ENCODE measurements at places on chromosomes 12 and 14.

DNA sequence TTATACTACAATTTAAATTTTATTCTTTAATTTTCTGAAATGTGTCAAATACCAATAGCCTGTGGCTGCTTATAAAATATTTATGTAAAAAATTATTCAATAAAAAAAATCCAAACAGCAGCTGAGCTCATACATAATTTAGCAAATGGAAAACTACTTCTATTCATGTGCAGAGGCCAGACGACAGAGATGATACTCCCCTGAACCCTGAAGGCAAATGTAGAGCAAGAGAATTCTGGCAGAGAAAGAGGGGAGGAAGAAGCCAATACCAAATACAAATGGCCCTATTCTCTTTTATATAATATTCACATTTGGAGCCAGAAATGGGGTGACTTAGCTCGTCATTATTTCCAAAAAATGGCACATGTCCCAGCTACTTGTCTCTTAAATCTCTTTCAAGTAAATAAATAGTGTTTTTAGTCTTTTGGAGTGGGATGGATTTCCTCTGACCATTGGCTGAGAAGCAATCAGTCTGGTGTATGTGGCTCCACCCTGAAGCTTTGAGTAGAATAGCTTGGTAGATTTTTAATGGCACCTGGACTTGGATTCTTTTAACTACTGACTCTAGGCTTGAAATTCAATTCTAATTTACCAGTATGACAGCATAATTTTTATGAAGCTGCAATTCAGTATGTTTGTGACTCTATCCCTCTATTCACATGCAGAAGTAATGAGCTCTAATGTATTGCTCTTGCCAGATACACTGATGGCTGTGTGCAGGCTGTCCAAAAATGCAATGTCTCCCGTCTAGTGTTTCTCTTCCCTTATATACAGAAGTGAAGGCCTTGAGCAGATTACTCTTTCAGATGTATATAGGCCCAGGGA is 113.4 kb upstream of the SCAF11 start:
- no peak for DNase-seq

DNA sequence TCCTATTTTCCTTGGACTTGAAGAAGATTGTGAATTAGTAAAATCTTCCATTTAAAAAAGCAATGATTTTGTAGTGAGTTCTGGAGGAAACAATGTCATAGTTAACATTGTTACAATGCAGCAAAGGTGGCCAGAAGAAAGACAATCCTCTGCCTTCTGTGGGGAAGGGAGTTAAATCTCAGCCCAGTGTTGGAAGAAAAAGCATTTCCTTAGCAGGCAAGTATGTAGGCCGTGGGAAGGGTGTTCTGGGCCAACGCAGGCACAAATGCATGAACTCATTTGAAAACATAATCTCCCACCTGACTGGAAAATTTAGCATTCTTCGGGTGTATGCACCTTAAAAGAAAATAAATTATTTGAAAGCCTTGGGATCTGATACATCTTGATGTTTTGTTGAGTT is 258.6 kb downstream of the ADAMTS20 start:
- DNase-seq, result no peak

DNA sequence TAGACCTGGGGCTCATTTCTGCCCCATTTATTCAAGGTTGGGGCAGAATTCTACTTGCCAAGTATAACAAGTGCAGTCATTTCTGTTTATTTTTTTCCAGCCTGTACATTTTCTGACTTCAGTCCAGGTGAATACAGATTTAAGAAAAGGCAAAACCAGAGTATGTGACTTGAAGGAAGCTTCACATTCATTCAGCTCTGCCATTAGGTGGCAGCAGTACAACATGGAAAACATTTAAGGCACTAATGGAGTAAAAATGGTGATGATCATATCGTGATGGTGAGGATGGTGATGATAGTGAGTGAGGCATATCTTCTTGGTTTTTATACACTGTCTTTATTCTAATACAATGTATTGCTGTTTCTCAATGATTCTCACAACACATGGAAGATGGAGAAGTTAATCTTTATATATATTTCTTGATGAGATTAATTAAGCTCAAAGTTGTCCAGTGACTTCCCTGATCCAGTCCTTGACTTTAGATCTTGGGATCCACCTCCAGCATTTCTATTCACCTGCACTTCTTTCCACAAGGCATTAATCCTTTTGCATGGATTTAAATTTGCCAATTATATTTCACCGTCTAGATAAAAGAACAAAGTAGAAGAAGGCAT is 176.7 kb upstream of the SEL1L start:
- no peak for DNase-seq

DNA sequence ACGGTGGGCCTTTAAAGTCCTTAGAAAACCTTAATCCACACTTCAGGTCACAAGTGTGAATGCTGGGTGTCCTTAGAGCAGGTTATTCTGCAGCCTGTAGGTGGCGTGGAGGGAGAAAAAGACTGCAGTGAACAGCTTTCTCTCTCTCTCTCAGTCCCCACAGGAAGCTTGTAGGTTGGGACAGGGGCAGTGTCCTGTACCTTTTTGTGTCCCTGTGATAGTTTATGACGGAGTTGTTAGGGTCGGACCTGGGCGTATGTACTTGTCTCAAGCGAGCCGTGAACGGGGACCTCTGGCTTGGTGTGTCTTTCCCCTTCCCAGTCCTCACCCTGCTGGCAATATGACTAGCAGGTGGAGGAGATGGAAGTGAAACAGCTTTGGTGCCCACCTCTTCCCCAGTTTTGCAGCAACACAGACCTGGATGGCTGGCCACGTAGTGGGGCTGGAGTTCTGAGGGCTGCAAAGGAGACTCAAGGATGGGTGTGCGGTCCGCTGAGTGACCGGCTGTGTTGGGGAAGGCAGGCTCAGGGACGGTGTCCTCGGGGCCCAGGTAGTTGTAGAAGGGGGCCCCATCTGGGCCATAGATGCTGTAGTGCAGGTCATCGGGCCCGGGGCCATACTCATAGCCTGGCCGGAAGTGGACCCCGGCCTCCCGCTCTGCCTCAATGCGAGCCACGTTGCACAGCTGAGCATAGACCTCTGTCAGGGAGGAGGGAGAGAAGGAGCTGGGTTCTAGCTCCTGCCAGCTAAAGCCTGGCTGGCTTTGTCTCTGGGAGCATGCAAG is 8.9 kb downstream of the ISCA2 start:
- DNase-seq, result no peak

- DNase-seq, result peak; percentile 62
Observed at GRCh38 chr14:32710731-32711680, 227.7 kb upstream of the NPAS3 start.

DNA sequence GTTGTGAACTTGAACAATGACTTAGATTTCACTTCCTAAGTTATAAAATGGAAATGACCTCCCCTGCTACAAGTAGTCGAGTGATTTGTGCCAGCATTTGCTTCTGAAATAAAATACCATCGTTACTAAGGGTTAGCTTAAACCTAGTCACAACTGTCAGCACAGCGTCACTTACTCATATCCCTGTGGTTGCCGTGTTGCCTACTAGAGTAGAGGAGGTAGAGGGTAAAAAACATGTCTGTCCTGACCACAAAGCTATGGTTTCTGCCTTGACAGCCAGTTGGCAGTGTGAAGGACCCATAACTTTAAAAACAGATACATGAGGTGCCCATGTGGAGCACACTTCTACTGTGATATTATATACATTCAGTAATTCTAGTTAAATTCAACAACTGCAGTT is 234.2 kb upstream of the RGS6 start:
- no peak for DNase-seq

GRCh38 chr14:59081720-59082119 is 106.7 kb upstream of the DAAM1 start:
- DNase-seq, result no peak

DNA sequence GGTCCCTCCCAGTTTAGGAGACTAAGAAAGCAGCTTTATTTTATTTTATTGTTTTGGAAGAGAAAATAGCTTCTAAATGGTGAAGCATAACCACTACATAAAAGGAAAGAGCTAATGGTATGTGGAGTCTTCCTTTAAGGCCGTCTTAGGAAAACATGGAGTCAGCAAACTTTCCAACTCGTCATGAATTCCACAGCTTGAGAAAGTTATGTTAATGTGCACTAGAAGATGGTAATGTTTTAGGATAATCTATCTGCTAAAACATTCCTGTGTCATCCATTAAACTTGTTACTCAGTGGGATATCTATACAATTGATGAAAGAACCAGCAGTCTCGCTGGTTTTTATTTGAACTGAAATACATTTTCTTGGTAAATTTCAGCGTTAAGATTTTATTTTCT is 448.4 kb upstream of the SEL1L start:
- no peak for DNase-seq

DNA sequence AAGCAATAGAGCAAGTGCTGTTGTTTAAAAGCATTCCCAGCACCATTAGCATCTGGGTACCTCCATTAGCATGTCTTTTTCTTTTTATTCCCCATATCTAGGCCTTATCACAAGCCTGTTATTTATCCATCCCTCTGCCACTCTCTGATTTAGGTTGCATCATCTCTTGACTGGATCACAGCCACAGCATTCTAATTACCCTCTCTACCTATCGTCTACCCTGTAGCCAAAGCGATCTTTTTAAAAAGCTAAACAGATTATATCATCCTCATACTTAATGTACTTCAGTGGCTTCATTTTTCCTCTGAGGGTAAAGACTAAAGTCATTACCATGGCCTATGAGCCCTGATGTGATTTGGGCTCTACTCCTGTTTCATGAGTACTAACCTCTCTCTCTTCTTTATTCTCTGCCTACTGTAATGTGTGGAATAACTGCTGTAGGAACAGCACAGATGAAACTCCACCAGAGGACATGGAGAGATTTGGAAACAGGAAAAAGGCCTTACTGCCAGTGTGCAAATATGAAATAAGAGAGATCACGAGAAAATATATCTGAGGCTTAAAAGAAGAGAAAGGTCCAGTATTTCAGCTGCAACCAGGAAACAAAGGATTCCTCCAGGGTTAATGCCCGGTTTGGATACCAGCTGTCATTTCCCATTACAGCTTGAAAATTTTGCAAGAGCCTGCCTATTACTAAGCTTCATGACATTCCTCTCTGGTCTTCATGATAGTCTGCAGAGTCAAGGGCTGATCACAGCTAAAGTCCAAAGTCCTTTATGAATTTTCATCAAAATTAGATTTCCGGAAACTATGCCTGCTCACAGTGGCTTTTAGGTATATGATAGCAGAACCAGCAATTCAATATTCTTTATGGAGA is 422.5 kb upstream of the PDE3A start:
- no peak for DNase-seq

GRCh38 chr12:116495260-116495659 is 63.9 kb upstream of the MAP1LC3B2 start:
- no peak for DNase-seq

DNA sequence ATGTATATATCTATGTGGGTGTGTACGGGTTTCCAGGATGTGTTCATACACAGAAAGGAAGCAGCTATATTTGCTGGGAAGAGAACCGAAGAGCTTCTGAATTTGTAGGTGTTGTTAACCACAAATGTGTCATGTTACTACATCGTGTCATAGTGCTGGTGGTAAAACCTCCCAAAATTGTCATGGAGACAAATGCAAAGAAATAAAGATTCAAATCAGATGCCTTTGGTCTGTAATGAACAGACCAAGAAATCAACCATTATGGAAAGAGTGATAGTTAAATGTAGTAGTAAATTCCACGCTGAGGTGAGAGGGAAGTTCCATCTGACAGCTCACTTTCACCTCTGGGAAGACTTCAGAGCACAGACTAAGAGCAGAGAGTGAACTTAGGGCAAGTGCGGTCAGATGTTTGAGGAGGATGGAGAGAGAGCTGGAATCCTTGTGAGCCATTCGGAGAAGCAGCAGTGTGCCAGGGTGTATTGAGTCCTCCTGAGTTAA is 487.5 kb downstream of the TMEM121 start:
- DNase-seq, result no peak

GRCh38 chr14:102027951-102028350 is 58.9 kb downstream of the HSP90AA1 start:
- DNase-seq, result peak; percentile 12

DNA sequence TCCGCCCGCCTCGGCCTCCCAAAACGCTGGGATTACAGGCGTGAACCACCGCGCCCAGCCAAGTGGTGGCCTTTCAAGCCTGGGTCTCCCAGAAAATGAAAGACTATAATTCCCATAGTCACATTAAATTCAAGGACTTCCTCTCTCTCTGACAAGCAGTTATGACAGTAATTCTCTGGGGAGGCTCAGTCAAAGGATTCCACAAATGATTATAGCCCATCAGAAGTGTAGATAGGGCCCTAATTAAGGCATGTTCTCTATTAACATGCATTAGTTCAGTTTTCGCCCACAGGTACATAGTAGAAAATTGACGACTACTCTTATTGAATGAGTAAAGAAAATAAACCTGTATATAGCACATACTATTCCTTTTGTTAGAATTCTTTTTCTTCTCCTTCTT is 16.4 kb downstream of the PRMT8 start:
- DNase-seq, result no peak

GRCh38 chr12:66900616-66901015 is 221.7 kb upstream of the GRIP1 start:
- DNase-seq, result no peak

- DNase-seq, result no peak
Observed at GRCh38 chr12:111316671-111317070, 52.2 kb downstream of the PHETA1 start.

- DNase-seq, result peak; percentile 87
Observed at GRCh38 chr12:6361834-6362233, 13.5 kb downstream of the SCNN1A start.

- DNase-seq, result no peak
Observed at GRCh38 chr14:81709681-81710080, 176.0 kb upstream of the SEL1L start.

- DNase-seq, result no peak
Observed at GRCh38 chr14:33636716-33637115, 314.2 kb downstream of the EGLN3 start.

DNA sequence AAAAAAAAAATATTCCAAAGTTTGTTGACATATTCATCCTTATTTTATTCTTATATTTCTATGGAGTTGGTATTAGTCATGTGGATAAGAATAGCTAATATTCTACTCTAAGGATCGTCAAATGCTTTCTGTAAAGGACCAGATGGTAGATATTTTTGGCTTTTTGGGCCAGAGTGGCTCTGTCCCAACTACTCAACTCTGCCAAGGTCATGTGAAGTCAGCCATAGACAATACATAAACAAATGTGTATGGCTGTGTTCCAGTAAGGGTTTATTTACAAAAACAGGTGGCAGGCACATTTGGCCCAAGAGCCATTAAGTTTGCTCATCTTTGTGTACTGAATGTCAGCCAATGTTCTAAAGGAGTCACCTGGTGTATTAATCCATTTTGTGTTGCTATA is 131.8 kb downstream of the TBX5 start:
- no peak for DNase-seq

- DNase-seq, result no peak
Observed at GRCh38 chr12:120962532-120963020, 15.8 kb upstream of the HNF1A start.

- peak; percentile 92 for DNase-seq
Observed at GRCh38 chr12:57868851-57869268, 22.3 kb upstream of the CTDSP2 start.

- DNase-seq, result no peak
Observed at GRCh38 chr12:105504286-105504685, 173.8 kb downstream of the C12orf75 start.

DNA sequence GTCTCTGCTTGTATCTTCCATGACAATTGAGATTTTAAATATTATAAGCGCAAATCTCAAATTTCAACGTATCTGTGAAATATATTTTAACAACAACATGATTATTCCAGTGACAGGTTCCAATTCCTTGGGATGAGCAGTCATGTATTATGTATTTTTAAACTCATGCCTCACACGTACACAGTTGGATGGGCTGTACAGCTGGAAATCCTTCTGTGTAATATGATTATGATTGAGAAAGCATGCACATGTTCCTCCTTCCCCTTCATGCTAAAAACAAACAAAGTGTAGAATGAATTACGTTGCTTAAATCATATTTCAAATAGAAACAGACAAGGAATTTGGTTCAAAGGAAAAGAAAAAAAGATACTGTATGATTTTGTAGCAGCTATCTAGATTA is 428.3 kb downstream of the TMTC2 start:
- no peak for DNase-seq

All from posterior cingulate gyrus (tissue), 11 donors.